Lower lobe of right lung (tissue), 2 donors: ENCODE measurements at places on chromosomes 2 and 18.

GRCh38 chr18:80183273-80184050 is 63.9 kb downstream of the PARD6G start:
- H3K36me3 ChIP-seq = no peaks in the 10 kb centered on the region
- DNase-seq = no peak
- no peaks in the 10 kb centered on the region for H3K27me3 ChIP-seq
- no peaks in the 10 kb centered on the region for H3K4me1 ChIP-seq
- H3K27ac ChIP-seq = no peak overlapping the region
- no peak overlapping the region for H3K4me3 ChIP-seq

DNA sequence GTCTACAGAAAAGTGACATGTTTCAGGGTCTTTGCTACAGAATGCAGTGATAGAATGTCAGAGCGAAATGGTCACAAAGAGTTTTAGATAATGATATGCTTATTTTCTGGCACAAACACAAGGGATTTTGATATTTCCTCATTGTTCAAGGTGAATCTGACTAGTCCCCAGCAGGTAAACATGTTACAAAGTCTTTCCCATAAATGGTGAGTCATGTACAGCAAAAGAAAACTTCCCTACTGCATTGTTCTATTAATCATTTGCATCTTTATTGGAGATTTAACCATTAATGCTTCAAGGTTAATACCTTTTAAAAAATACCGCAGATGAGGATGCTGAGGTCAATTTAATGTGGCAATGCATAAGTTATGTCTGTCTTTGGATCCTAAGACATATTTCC is 19.1 kb upstream of the TRIB2 start:
- DNase-seq = no peak
- H3K27me3 ChIP-seq = no peaks in the 10 kb centered on the region
- H3K36me3 ChIP-seq = no peaks in the 10 kb centered on the region
- H3K27ac ChIP-seq = no peak overlapping the region
- H3K4me3 ChIP-seq = no peak overlapping the region

DNA sequence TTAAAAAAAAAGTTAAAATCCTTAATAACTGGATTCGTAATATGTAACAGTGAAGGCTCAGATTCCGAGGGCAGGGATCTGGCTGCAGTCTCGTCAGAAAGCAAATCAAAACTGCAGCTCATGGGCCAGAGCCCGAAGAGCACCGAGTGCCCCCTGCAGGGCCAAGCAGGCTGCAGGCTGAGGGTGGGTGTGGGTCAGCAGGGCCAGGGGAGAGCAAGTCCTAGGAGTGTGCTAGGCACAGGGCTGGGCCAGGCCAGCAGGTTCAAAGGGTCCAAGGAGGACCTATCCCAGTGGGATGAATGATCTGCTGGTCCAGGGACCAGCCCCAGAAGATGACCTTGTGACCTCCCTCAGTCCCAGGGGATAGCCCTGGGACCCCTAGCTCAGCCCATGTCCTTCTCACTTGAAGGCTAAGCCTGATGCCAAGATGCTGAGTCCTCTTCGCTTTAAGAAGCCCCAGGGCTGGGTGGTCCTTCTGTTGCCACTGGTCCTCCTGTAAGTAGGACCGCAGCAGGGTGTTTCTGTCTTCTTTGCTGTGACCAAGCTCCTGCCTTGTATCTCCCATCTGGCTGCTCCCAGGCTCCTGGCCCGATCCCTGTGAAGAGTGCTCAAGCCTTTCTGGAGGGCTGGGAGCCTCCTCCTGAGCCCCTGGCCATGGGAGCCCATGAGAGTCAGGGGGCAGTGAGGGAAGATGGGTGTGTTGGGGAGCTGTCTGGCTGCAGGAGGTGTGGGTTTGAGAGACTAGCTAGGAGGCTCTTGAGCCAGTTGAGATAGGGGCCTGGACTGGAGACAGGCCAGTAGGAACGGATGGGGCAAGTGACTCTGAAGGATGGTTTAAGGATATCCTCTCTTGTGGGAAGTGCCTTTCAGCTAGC is 150.7 kb downstream of the DYSF start:
- peak overlapping the region; percentile 42 for H3K27ac ChIP-seq
- peaks cover 28% of the 10 kb centered on the region for H3K4me1 ChIP-seq

- no peak for DNase-seq
- no peaks in the 10 kb centered on the region for H3K4me1 ChIP-seq
- no peaks in the 10 kb centered on the region for H3K36me3 ChIP-seq
- H3K27ac ChIP-seq = no peak overlapping the region
- H3K27me3 ChIP-seq = no peaks in the 10 kb centered on the region
- no peak overlapping the region for H3K4me3 ChIP-seq
These were observed 273.5 kb upstream of the HDAC4 start for GRCh38 chr2:239674101-239674980.

- DNase-seq = no peak
- peak overlapping the region; percentile 54 for H3K4me3 ChIP-seq
- H3K4me1 ChIP-seq = peaks cover 23% of the 10 kb centered on the region
- peaks cover 39% of the 10 kb centered on the region for H3K27me3 ChIP-seq
- H3K36me3 ChIP-seq = no peaks in the 10 kb centered on the region
- H3K27ac ChIP-seq = no peak overlapping the region
These were observed 231.4 kb downstream of the HAUS1 start for GRCh38 chr18:46335534-46336101.
